Immature natural killer cell (primary cell): ENCODE measurements at places on chromosomes 5 and 9. TPM values are rescaled to one million over a fixed set of nuclear protein-coding genes. Genes with fewer than 3 reads are reported as not detected.
A peak's percentile ranks its signal among the peaks of the same experiment; 100 is the strongest.

- DNase-seq: no peak
Measured at GRCh38 chr9:108565651-108566378, 290.0 kb downstream of the ACTL7B start.

GRCh38 chr9:19397845-19398244 is 11.0 kb upstream of the ACER2 start:
- DNase-seq: no peak

Gene OLFML2A
- polyA plus RNA-seq: not detected

- no peak for DNase-seq
Measured at GRCh38 chr5:173538654-173539053, 77.8 kb downstream of the BOD1 start.

Gene ITK
- polyA plus RNA-seq: 38.5 TPM

GRCh38 chr5:82641331-82642003 is 363.3 kb upstream of the RPS23 start:
- DNase-seq: peak; percentile 26

GRCh38 chr5:139043157-139043905 is 154.8 kb downstream of the SIL1 start:
- no peak for DNase-seq

- DNase-seq: no peak
Measured at GRCh38 chr5:72109625-72110024, 2.4 kb downstream of the MAP1B start.

GRCh38 chr5:158045696-158046095 is 186.8 kb upstream of the CLINT1 start:
- no peak for DNase-seq

- no peak for DNase-seq
Measured at GRCh38 chr5:81790336-81790735, 39.4 kb upstream of the SSBP2 start.

Gene FOXD4L5
- polyA plus RNA-seq: not detected

GRCh38 chr5:149895416-149896345 is 48.9 kb downstream of the PDE6A start:
- peak; percentile 5 for DNase-seq

Gene CSF1R
- polyA plus RNA-seq: 0.82 TPM

DNA sequence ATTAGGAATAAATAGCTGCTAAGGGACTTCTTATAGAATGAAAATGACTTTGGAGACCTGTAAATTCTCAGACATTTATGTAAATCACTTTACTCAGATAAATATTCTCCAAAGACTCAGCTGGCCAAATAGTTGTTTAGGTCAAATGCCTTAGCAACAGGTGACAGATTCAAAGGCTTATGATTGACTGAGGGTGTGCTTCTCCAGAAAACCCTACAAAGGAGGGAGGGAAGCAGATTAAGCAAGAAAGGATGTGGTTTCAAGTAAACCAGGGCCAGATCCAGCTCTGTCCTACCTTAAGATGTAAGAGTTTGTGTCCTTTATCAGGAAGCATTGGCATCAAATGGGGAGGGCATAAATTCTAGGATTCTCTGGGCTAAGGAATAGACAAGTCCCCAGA is 433.0 kb downstream of the TLE1 start:
- no peak for DNase-seq

DNA sequence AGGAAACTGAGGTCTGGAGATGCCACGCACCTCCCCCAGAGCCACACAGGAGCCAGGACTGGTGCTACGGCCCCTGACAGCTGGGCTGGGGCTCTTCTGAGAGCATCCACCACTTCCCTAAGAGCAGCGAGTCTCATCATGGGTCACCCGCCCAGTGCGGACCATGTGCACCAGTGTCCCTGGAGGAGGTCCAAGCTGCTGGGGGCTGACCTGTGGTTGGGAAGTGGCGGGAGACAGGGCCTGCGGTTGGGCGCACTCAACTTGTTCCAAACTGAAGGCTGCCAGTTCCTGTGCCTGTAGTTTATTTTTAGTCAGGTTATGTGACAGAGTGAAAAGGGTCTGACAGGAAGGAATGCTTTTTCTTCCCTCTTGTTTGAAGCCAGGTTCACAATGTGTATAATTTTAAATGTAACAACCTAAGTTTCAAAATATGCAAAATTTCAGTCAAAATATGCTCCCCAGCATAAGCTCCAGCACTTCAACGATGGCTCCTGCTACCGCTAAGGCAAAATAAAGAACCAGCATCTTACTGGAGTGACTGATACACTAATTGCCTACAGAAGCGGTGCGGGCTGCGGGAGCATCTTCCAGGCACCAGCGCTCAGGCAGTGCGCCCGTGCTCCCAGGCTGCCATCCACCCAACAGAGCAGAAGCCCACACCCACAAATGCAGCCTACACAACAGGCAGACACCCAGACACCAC is 14.8 kb downstream of the BARHL1 start:
- DNase-seq: no peak

DNA sequence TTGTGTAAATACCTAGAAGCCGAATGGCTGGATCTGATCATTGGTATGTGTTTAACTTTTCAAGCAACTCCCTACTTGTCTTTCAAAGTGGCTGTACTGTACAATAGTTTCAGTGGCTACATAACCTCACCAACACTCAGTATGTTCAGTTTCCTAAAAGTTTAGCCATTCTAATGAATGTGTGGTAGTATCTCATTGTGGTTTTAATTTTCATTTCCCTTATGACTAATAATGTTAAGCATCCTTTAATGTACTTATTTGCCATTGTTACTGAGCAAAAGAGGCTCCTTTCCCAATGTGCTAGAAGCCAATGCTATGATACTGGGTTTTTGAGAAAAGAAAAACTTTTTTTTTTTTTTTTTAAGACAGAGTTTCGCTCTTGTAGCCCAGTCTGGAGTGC is 27.8 kb upstream of the ALDOB start:
- DNase-seq: no peak

DNA sequence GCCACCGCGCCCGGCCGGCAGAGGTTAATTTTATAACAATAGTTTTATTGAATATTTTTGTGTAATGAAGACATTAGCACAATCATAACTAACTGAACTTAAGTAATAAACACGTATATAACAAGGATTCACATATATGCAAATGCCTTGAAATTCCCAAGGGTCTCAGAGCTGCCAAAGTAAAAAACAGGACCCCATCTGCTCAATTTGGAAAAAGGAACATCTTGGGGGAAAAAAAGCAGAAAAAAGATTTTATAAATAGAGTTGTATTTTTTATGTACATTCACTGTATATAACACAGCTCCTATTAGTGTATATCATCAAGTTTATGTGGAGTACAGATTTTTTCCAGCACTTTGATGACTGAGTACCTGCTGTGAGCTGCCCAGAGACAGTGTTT is 366.7 kb downstream of the BRINP1 start:
- no peak for DNase-seq

- no peak for DNase-seq
Measured at GRCh38 chr5:90878549-90879196, 320.1 kb downstream of the ADGRV1 start.

Gene ANKRD31
- polyA plus RNA-seq: not detected

Gene DMRT3
- not detected for polyA plus RNA-seq

DNA sequence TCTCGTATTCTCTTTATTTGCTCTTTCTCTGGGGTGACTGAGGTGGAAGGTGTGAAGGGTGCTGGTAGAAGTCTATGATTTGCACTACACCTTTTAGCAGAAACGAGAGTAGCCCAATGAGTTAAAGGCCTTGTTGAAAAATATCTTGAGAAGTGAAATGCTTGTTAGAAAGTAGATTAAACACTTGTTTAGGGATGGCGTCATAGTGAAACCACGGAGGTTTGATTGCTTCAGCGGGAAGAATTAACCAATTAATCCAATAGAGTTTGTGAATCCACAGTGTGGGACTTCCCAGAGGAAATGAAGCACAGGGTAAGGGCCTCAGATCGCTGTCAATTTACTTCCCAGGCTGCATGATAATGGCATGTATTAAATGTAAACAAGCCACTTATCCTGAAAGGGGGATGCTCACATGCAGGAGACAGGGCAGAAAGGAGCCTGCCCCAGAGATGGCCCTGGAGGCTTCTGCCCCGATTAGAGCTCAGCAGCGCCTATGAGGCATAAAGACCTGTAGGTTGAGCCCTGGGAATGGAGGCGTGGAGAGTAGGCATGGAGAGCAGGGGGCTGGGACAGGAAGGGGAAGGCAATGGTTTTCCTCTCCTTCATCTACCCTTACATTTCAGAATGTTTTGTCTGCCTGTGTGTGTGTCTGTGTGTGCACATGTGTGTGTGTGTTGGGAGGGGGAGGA is 1.5 kb downstream of the FAM170A start:
- DNase-seq: no peak

Gene SKP2
- 22.3 TPM for polyA plus RNA-seq

DNA sequence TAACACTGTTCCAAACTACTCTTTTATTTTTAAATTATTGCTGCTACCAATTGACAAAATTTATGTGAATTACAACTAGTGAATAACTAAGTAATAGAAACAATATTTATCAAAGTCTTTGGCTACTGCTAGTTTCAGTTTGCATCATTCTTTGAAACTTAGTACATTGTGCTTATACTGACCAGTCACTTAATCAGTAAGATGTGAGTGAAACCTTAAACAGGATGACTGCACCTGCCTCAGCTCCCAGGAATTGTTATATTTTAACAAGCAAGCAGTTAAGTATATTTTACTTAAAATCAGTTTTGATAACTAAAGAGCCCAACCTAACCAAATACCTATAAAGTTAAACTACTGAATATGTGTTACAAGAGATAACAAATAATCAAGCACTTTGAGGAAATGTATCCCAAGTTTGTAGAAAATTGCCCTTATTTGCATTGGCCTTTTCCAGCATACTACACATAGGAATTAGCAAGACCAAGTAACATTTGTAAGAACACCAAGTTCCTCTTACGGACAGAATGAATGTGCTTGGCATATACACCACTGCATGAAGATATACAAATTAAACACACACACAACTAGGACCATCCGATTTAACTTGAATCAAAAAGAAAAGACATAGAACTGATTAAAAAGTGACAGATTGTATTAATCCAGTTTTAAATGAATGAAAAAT is 545.5 kb upstream of the DAB2 start:
- no peak for DNase-seq

- DNase-seq: no peak
Measured at GRCh38 chr5:151040211-151040747, 19.9 kb downstream of the GPX3 start.

Gene GARIN3
- polyA plus RNA-seq: not detected

GRCh38 chr5:152089644-152090043 is 165.0 kb upstream of the GLRA1 start:
- DNase-seq: no peak

GRCh38 chr9:109122726-109123621 is 3.2 kb upstream of the TMEM245 start:
- no peak for DNase-seq

- no peak for DNase-seq
Measured at GRCh38 chr5:154110716-154111115, 71.9 kb downstream of the MFAP3 start.

DNA sequence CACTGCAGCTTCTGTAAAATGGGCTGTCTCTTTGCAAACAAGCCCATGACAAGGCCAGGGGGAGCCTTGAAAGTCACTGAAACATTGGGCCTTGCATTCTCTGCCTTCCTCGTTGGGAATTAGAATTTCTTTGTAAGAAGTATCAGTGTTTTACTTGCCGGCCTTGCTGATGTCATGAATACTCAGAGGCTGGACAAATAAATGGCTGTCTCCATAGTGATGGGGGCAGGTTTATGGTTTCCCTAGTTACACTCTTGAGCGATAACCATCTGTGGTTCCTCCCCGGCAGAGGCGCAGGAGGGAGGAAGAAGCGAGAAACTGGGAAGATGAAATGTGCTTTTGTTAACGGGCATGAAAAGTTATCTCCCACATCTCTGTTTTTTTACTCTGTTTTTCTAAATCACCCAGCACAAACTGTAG is 272.7 kb upstream of the PANK3 start:
- peak; percentile 17 for DNase-seq
